Stimulated activated memory B cell treated with anti-CD40 and anti-IgM and Interleukin-4, amounts not matched to agents 10 μg/mL and 1 μg/mL and 100 μg/mL, for 72 hours (primary cell): ENCODE measurements at places on chromosomes 11 and 22.
A peak's percentile ranks its signal among the peaks of the same experiment; 100 is the strongest.

DNA sequence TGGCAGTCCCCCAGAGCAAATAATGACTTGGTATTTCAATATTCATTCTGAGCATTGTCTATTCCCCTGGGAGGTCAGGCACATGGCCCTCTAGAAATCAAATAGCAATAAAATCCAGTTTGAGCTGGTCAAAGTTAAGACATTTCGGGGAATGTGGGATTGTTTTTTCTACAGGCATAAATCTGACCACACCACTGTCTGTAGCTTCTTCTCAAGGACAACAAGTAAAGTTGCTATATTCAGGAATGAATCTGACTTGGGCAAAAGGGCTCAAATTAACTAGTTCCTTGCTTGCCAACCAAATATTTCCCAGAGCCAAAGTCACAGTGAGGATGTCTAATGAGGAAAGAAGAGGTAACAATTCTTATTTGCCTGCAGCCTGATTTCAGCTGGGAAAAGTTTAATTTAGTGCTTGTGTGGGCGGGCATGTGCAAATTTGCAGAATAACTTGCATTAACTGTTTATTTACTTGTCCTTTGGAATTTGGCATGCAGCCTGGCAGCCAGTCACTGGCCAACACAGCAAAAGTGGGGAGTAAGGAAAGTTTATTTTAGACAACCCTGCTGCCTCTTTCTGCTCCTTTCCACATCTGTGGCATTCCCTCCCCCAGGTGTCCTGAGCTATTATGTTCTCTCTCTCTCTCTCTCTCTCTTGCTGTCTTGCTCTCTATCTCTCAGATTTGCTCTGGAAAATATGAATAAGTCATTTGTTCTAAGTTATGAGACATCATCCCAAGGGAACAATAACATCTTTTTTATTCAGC is 51.2 kb upstream of the ARHGAP20 start:
- ATAC-seq = no peak

DNA sequence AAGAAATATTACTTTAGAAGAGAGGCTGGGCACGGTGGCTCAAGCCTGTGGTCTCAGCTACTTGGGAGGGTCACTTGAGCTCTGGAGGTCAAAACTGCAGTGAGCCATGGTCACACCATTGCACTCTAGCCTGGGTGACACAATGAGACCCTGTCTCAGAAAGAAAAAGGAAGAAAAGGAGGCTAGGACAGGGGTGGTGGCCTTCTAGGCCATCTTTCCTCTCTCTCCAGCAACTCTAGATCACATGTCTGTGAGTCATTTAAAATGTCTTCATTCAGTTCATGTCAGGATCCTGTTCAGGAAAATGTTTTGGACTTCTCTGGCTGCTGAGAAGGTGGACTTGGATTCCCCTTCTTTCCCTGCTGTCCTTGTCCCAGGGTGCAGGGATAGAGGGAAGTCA is 53.3 kb downstream of the PPFIA1 start:
- peak; percentile 45 for ATAC-seq

DNA sequence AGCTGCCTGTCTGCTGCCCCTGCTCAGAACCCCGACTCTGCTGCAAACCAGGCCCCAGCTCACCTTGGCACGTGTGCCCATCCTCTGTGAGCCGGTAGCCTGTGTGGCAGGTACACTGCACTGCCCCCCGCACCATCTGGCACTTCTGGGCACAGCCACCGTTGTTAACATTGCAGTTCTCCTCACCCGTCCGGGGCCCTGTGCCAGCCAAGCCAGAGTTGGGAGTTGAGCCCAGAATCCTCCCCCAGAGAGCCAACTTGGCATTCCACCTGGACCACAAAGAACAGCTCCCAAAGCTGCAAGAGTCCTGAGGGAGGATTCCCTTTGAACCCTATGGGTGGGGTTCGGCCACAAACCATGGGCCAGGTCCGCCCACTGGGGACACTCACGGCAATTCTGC is 22.5 kb downstream of the LRP4 start:
- no peak for ATAC-seq

DNA sequence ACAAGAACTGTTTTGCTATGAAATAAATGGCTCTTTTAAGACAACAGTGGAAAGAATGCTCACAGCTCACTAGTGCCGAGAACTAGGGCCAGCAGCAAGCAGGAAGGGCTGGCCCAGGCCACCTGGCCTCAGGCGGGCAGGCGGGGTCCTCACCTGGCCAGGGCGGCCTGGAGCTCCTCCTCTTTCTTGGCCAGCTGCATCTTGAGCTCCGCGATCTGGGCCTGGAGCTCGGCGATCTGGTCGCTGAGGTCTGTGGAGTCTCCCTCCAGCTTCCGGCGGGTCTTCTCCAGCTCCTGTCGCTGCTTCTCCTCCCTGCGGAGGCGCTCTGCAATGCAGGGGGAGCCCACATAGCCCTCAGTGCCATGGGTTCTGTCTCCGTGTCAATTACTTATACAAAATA is 43.8 kb downstream of the APOL1 start:
- no peak for ATAC-seq

GRCh38 chr22:32348031-32348611 is 9.5 kb upstream of the RFPL3 start:
- peak; percentile 45 for ATAC-seq

GRCh38 chr11:116927163-116927974 is 89.9 kb upstream of the APOA1 start:
- ATAC-seq = no peak

GRCh38 chr11:74636630-74637184 is 44.3 kb downstream of the POLD3 start:
- no peak for ATAC-seq

DNA sequence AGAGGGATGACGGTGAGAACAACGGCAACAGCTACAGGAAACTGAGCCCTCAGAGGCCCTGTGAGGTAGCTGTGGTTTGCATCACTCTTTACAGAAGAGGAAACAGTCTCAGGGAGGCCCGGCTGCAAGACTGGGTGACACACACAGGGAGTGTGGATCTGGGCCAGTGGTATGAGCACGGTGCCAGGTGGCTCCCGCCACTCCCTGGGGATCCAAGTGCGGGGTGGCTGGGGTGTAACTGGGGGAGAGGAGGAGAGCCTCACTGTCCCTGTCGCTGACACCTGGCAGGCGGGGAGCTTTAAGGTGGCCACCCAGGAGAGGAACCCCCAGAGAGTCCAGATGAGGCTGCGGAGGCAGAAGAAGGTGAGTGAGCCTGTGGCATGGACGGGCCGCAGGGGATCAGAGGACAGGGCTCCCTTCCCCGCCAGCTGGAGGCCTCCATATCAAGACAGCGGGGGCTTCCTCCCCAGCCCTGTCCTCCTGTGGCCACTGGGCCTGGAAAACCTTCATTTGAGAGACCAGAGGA is 5.6 kb downstream of the RGL4 start:
- ATAC-seq = peak; percentile 99

- peak; percentile 85 for ATAC-seq
Observed at GRCh38 chr11:127074151-127074761, 73.7 kb upstream of the KIRREL3 start.

DNA sequence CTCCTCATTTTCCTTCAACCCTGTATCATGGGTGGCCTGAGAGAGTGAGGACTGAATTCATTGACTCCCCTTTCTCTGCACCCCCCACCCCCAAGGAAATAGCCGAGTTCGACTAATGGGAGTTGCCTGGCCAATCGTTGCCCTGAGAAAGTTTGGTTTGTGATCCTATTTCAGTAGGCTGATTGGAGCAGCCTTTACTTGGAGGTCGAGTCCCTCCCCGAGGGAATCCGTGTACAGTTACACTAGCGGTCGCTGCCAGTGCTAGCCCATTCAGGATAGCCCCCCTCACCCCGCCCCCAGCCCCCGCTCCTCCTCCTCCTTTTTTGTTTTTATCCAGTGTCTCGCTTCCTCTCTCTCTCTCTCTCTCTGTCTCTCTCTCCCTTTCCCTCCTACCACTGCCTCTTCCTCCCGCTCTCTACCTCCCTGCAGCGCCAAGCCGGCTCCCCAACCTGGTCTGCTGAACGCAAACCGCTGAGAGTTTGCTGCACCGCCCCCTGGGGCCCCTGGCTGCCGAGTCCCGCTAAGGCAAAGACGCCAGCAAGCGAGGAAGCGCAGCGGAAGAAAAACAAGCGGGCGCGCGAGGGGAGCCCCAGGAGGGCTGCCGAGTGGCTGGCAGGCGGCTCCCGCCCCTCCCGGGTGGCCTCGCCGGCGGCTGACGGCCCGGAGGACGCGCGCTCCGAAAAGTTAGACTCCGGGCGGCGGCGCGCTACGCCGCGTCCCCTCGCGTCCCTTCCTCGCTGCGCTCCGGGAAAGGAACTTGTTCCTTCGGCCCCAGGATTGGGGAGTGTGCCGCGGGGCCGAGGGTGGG is at the start of gene GRAMD1B:
Gene GRAMD1B, plus strand, starts transcription at position 357 of the 808 bp plus-strand sequence. CDS start 524 bp downstream, outside the sequence.
- no peak for ATAC-seq

DNA sequence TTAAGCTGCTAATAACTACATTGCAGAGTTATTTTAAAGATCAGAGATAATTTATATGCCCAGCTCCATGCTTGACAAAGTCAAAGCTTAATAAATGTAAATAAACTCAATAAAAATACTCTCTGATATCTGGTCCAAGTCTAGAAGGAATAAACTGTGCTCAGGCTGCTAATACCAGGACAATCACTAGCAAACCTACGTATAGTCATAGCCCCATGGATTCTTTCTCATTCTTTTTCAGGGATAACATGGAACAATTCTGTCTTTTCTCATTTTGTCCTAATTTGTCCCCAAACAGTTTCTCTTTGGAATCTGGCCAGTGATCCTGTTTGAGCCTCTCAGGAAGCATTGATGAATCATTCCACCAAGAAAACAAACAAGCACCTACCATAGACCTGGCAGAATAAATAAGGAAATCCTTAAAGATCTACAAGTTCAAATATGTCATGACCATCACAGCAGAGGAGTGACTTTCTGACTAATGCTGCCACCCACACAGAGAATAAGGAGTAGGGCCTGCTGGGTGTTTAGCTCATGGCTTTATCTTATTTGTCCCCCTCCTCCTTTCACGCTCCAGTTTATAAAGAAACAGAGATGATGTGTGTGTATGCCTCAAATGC is 14.1 kb upstream of the B3GNT6 start:
- ATAC-seq = no peak

DNA sequence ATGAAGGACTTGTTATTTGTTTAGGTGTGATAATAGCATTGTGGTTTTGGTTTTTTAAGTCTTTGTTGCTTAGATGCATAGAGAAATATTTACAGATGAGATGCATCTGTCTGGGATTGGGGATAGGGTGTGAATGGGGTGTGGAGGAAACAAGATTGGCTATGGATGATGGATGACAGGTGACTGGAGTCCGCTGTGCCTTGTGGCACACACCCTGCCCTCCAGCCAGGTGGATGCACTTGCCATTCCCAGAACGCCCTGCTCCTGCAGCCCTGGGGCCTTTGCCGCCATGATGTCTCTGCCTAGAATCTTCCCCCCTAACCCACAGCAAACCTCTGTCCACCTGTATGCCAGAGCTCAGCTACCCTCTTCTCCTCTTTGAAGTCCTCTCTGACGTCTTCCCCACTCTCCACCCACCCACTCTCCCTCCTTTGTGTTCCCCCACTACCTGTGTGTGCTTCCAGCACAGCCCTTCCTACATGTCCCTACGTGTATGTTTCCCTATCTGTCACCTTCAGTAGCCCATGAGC is 54.7 kb downstream of the WNT11 start:
- ATAC-seq = no peak

DNA sequence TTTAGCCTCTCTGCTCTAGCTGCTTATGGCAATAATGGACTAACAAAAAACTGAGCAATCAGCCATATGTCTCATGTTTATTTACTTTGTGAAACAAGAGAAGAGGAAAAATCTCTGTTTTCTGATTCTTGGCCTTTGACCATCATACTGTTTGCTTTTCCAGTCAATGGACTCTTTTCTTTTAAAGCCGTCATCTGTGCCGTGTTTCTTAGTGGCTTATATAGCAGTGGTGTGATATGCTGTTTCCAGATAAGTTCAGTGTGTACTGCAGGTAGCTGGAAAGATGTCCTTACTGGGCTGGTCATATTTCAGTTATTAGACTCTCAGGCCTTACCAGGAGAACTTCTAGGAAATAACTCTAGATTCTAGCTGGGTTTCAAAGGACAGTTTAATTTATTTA is 33.6 kb upstream of the TECTA start:
- no peak for ATAC-seq

GRCh38 chr11:90737444-90738050 is 514.7 kb upstream of the CHORDC1 start:
- no peak for ATAC-seq

DNA sequence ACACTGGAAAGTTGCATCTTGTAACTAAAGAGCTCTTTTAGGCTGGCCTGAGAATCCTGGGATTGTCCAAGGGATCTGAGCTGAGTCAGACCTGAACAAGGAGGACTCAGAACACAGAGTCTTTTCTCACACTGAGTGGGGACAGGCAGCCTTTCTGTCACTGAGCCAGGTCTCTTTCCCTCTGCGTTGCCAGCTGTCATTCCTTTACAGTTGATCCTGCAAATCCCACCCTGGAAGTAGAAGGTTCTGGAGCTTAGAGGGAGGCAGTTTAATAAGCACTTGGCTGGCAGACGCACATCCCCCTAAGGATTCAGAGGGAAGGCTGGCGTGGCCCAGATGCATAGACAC is 76.3 kb upstream of the SUSD2 start:
- ATAC-seq = no peak

GRCh38 chr22:45319324-45319685 is 9.6 kb downstream of the FAM118A start:
- no peak for ATAC-seq

- peak; percentile 88 for ATAC-seq
Observed at GRCh38 chr22:43385770-43386641, 25.8 kb upstream of the MPPED1 start.

DNA sequence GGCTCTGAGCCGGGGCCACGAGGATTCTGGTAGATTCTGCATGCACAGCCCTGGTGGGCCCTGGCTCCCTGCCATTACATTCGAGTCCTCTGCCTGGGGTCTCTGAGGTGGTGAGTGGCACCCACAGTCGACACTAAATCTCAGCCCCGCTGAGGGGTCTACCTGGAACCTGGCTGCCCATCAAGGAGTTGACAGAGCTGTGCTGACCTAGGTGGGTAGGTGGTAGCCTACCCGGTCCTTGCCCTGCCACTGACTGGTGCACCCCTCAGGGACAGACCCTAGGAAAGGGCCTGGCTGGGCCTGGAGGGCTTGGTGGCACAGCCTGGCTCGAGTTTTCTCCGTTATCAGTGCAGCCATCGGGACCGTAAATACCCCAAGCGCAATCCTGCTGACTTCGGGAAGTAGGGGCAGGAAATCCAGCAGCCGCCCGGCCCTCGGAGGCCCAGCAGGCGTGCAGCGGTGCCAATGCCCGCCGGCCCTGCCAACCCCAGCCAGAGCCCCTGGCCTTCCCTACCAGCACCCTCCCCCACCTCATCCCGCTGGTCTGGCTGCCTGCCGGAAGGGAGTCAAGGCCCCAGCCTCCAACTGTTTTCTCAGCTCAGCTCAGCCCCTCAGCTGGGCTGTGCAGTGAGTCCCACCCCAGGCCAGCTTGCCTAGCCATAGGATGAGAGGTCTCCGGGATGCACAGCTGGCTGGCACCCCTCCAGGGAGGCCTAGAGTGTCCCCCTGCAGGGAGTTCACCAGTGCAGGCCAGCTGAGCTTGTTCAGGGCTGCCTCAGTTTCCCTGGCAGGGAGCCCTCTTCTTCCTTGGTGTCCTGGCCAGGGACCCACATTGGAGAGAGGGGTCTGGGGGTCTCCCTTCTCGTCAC is 80.4 kb upstream of the KCNQ1OT1 start:
- no peak for ATAC-seq

DNA sequence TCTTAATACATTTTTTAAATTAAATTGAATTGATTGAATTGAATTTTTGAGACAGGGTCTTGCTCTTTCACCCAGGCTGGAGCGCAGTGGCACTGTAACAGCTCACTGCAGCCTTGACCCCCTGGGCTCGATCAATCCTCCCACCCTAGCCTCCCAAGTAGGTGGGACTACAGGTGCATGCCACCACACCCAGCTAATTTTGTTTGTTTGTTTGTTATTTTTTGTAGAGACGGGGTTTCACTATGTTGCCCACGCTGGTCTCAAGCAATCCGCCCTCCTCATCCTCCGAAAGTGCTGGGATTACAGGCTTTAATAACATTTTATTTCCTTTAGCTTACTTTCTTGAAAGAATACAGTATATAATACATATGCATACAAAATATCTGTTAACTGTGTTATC is 226.9 kb downstream of the BUD13 start:
- ATAC-seq = no peak
